Left hindlimb (tissue), 1 donor: ENCODE measurements at places on chromosomes 3 and 15.

- DNase-seq: no peak
Measured at GRCh38 chr15:89307046-89307587, 27.5 kb downstream of the POLG start.

- no peak for DNase-seq
Measured at GRCh38 chr3:57727106-57727505, 29.0 kb upstream of the SLMAP start.

GRCh38 chr15:75721923-75722870 is 9.5 kb upstream of the CSPG4 start:
- DNase-seq: peak; percentile 34

GRCh38 chr3:42556089-42556632 is 25.6 kb downstream of the SEC22C start:
- no peak for DNase-seq

DNA sequence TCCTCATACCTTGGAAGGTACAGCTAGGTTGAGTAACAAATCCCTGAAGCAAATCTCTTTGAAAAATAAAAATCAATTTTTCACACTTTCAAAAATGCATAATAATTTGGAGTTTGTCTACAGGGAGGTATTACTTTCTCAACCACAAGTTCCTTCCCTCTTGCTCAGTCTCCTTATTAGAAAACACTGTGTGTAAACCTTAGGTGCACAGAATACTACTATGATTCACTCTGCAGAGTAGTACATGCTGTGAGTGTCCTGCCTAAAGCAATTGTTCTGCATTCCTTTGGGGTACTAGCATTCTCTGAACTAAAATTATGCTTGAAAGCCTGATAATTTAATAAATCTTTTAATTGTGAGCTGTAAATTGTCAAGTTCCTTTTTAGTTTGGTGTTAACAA is 115.9 kb upstream of the EPHA3 start:
- no peak for DNase-seq
